Posterior cingulate gyrus (tissue), 11 donors: ENCODE measurements at places on chromosomes 11 and 22.
A peak's percentile ranks its signal among the peaks of the same experiment; 100 is the strongest.

DNA sequence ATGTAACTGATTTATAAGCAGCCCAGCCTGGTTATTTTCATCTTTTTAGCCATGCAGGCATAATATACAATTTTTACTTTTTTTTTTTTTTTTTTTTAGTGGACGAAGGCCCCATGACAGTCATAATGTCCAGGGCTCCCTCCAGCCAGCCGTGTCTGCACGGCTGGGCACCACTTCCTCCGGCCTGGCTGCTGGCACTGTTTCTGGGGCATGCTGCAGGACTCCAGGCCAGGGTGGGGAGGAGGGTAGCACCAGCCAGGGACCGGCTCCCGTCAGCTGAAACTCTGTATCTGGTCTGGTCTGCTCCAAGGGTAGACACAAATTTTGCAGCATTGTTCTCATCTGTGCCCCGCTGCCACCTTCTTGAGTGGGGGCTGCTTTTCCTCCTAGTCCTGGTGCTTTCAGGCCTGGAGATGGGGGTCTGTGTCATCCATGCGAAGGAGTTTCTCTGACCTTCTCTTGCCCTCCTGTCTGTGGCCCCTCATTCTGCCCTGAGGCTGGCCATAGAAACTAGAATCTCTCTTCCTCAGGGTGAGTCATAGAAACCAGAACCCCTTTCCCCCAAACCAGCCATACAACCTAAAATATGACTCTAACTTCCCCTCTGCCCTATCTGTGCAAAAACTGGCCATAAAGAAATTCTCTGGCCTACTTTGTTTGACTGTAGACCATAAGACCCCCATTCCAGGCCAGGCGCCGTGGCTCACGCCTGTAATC lies 9.2 kb upstream of the RRP7A start:
- DNase-seq = no peak

DNA sequence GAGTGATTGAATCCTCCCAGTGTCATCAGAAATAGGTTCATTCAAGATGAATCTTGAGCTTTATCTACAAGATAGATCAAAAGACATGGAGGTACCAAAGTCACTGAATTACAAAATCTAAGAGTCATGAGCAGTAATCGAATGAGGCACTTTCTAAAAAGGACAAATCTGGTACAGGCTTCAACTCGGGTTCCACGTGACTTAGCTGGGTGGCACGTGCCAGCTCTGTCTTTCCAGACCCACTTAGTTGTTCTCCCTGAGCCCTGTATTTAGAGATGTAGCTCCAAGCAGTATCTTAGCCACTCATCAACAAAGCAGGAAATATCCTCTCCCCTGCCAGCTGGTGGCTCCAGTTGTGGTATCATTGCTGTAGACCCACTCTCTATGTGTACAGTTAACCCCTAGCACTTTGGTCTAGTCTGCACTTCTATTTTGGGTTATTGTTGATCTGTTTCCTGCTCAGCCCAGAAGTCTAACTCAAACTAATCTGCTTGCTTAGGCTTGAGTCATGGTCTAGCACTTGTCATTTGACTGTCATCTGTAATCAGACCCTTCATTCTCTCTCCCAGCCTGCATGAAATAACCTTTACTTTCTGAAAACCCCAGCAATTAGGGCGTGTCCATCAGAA lies 528.7 kb downstream of the ETS1 start:
- DNase-seq = no peak

DNA sequence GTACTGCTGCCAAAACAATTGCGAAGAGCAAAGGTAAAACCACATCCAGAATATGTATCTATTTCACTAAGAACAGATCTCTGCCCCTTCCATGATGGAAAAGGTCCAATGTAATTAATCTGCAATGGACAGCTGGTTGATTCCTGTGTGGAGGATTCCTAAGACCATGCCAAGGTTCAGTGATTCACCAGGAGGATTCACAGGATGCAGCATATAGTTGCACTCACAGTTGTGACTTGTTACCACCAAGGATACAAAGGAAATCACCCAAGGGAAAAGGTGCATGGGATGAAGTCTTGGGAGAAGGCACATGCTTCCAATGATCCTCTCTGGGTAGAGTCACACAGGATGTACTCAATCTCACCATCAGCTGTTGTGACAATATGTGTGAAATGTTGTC lies 35.1 kb upstream of the CUL5 start:
- no peak for DNase-seq

DNA sequence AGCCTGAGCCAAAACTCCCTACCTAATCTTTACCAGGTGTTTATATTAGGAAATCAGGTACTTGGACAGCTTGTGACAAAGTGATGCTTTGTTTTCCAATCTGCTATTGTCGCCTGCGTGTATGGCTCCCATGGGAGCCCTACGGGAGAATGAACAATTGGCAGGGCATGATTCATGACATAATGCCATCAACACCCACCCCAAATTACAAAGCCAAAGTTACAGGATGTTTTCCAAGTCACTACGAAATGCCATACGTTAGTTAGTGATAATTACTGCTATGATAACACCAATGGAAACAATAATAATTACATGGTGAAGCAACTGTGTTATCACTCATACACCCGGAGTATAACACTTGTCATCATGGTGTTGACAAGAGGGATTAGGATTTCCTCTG lies 226.4 kb downstream of the FAM181B start:
- DNase-seq = no peak

DNA sequence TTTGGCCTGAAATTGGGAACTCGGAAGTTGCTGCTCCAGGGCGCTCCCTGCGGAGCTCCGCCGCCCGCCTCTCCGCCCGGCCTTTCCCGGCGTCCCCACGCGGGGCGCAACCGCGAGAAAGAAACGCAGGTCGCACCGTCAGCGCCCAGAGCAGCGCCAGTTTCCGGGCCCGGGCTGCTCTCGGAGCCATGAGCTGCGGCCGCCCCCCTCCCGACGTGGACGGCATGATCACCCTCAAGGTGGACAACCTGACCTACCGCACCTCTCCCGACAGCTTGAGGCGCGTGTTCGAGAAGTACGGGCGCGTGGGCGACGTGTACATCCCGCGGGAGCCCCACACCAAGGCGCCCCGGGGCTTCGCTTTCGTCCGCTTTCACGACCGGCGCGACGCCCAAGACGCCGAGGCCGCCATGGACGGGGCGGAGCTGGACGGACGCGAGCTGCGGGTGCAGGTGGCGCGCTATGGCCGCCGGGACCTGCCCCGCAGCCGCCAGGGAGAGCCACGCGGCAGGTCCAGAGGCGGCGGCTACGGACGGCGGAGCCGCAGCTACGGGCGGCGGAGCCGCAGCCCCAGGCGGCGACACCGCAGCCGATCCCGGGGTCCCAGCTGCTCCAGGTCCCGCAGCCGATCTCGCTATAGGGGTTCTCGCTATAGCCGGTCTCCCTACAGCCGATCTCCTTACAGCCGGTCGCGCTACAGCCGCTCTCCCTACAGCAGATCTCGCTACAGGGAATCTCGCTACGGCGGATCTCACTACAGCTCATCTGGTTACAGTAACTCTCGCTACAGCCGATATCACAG lies 521 bp downstream of the SRSF8 start:
- peak; percentile 96 for DNase-seq

GRCh38 chr22:29503811-29504372 lies 23.9 kb downstream of the NEFH start:
- peak; percentile 30 for DNase-seq
